DND-41 (cell line): ENCODE measurements at places on chromosomes 5 and 9.

GRCh38 chr9:14380061-14380836 lies 66.3 kb upstream of the NFIB start:
- no peak for DNase-seq

- no peak for DNase-seq
Measured at GRCh38 chr5:158133369-158133768, 274.4 kb upstream of the CLINT1 start.

DNA sequence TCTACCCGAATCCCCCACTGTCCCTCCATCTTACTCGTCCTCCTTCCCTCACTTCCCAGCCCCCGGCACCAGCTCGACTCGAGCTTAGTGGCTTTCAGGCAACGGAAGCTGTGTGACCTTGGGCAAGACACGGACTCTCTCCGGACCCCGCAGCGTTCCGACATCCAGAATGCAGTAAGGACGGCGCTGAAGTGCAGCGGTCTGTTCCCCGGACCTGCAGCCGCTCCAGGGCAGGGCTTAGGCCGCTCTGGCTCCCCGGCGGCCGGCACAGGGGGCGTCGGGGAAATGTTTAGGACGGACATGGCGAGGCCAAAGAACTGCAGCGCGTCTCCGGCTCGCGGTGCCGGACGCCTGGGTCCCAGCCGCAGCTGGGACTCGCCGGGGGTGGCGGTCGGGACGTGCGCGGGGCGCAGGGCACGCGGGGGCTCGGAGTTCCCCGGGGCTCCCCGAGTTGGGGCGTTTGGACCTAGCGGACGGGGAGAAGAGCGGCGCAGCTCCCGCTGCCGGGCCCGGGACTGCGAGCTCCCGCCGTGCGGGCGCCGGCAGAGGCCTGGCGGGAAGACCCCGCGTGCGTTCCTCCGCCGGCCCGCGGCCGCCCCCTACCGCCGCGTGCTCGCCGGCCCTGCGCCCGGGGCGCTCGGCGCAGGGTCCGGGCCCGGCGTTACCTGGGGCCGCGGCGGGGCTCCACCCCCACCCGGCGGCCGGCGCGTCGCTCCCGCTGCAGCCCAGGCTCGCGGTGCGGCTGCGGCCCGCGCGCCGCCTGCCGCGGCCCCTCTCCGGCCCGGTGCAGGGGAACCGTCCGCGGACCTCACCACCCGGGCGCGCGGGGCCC lies 5.6 kb upstream of the RNF44 start:
- DNase-seq: no peak

GRCh38 chr9:32378496-32378895 lies 5.9 kb upstream of the ACO1 start:
- peak; percentile 48 for DNase-seq

GRCh38 chr9:35771943-35772342 lies 17.9 kb upstream of the MSMP start:
- no peak for DNase-seq

GRCh38 chr5:133322743-133323142 lies 270.9 kb downstream of the HSPA4 start:
- DNase-seq: no peak

DNA sequence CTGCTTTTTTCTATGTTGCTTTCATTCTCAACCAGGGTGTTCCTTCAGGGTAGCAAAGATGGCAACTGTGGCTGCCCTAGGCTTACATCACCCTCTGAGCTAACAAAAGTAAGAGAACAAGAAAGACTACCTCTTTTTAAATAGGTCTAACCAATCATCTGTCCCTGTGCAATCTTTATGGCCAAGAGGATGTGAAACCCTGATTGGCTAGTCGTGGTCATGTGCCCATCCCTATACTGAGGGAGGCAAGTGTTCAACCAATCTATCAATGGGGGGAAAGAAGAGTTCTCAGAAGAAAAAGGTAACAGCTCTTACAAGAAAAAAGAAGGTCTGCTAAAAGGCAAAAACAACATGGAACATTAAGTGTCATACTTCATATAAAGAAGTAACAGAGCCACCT lies 11.7 kb upstream of the SNCAIP start:
- no peak for DNase-seq

DNA sequence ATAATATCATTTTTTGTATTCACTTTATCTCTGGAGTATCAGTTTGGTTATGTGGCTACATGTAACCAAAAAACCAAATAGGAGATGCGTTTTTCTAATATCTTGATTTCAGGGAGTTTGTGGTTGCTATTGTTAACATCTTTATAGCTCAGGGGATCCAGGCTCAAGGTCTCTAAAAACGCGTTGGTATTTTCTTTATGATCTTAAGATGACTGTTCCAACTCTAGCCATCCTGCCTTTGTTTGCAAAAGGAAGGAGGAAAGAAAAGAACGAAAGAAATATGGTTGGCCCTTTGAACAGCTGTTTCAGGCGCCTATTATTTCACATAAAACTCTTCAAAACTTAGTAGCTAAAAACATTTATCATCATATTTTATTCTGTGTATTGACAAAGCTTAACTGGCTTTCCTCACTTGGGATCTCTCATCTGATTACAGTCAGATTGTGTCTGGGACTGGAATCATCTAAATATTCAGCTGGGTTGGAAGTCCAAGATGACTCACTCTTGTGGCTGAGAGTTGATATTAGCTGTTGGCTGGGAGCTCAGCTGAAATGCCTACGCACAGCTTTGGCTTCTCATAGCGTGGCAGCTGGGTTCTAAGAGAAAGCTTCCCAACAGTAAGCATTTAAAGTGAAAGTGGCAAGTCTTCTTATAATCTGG lies 60.1 kb downstream of the FAM174A start:
- DNase-seq: peak; percentile 49

DNA sequence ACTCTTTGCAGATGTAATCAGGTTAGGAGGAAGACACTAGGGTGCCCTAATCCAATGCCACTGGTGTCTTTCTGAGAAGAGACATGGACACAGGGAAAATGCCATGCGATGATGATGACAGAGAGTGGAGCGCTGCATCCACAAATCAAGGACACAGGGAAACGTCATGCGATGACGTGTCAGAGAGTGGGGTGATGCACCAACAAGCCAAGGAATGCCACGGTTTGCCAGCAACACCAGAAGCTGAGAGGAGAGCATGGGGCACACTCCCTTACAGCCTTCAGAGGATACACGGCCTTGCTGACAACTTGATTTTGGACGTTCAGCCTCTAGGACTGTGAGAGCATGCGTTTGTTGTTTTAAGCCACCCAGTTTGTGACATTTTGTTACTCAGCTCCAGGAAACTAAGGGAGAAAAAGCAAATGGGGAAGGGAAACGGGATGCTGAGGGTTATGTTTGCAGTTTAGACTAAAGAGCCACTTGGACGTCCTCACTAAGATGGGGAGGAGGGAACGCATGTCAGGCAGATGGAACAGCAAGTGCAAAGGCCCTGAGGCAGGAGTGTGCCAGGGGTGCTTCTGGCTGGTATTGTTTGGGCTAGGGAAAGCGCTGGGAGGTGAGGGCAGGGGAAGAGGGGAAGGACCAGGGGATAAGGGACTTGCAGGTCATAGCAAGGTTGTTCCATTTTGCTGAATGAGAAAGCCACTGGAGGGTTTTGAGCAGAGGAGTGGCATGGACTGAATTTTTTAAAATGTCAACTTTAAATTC lies 2.5 kb upstream of the TENT4A start:
- DNase-seq: no peak

- DNase-seq: no peak
Measured at GRCh38 chr5:57581772-57582171, 99.2 kb upstream of the ACTBL2 start.

DNA sequence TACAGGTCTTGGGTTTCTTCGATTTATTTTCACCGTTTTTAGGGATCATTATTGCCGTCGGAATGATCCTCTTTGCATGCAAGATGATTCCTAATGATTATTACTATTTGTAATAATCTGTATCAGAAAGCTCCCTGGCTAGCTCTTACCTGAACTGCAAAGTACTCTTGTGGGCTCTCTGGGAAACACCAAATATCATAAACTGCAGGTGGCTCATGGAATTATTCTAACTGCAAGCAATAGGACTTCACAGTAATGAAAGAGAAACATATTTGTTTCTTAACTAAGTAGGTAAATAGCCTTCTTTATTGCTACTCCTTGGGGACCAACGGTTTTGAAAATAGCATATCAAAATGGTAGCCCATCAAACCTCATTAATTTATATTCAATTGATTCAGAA lies 219.4 kb downstream of the NFIB start:
- no peak for DNase-seq

- no peak for DNase-seq
Measured at GRCh38 chr5:179124853-179125788, 64.9 kb downstream of the ZNF354C start.

DNA sequence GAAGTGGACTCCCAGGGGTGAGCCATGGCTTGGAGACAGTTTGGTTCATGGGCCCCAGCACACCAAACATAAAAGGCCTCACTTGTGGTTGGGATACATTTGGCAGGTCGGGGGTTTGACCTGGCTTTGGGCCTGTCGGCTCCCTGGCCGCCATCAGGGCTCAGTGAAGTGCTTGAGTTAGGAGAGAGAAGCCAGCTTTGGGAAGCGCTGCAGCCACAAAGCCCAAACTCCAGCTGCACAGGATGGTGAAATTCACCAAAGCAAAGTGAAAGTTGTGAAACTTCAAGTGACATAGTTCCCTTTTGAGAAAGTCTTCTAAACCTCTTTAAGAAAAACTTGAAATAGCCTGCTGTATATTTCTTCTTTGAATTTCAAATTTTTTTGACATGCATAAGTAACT lies 27.5 kb downstream of the SLC46A2 start:
- no peak for DNase-seq
